ENCODE measurements at places on chromosomes 7 and 10.

- DNase-seq, result no peak
Measured at GRCh38 chr10:114073395-114074186, 29.9 kb downstream of the ADRB1 start.

DNA sequence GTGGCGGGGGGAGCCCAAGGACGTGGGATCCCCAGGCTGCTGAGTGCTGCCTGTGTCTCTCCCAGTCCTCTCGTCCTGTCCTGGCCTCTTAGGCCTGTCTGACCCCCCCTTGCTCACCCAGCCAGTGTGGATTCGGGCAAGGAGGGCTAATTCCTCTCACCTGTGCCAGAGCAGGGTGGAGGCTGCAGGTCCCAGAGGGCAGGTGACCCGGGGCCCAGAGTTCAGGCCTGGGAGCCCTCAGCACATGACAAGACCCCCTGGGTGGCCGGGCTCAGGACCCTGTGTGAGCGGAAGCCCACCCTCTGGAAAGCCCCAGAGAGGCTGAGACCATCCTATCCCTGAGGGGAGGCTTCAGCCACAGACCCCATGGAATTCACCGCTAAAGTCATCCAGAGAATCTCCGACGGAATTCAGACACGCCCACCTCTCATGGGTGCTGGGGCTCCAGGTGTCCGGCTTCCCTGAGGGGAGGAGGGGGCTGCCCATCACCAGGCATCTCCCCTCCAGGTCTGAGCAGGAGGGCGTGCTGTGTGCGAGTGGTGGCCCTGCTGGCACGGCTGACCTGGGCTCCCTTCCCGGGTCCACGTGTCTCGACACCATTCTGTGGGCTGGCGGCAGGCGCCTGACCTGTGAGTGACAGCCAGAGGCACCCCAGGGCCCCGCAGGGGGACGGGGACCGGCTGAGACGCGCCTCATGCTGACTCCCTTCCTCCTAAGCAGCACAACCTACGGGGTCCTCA, 5.0 kb downstream of the KNDC1 start:
- DNase-seq, result no peak

DNA sequence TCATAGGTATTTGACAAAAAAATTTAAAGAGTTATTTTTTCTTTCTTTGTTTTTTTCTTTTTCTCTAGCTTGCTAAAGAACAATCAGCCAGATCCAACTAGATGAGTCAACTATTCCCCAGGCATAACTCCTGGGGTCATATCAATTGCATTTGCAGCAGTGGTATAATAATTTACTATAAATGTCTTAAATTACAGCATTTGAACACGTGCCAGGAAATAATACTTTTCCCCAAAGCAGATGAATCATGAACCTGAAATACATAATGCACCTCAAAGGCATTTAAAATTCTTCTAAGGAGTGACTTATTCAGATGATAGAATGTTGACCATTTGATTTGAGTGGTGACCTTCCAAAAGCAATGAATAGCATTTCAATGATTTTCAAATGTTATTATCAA, 190.1 kb downstream of the LRRTM3 start:
- DNase-seq, result no peak

DNA sequence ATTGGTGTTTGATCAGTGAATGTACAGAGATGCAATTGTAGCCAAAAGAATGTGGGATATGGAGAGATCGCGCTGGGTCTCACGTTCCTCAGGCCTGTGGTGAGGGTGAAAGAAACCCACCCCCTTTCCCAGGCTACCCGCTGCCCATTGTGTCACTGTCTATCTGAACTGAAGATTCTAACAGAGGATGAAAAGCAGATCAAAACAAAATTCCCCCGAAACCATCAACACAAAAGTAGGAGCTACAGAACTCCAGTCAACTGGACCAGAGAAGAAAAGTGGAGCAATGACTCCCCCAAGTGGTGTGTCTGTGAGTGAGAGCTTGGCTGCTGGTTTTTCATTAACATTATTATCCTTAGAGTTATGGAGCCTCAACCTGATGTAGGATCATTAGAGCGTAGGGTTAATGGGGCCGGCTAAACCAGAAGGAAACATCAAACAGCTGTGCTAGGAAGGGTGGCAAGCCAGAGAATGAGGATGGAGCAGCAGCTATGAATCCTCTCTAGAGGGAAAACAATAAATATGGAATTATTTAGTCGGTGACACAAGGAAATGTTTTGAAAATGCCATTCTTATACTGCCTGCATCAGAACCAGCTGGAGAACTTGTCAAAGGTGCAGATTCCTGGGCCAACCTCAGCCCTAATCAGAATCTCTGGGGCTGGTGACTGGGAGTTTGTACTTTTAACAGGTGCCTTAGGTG, 38.3 kb downstream of the AKR1B1 start:
- peak; percentile 59 for DNase-seq

GRCh38 chr7:151251689-151252560, 3.4 kb upstream of the SMARCD3 start:
- DNase-seq, result peak; percentile 93

DNA sequence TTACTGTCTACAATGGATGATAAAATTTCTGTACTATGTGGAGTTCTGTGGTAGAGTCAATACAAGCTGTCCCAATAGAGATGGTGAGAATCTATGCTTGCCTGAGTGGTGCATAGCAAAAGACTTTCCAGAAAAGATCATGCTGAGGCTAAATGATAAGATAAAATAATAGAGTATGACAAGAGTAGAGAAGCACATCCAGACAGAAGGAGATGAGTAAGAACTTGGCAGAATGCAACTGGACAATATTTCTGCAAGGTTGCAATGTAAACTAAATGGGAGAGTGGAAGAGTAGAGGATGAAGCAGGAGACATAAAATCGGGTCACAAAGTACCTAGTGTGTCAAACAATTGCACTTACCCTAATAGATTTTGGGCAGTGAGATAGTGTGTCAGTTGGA, 347.6 kb downstream of the MDFIC start:
- no peak for DNase-seq

- no peak for DNase-seq
Measured at GRCh38 chr7:42238709-42239366, 1.8 kb upstream of the GLI3 start.
